ENCODE measurements at places on chromosomes 5 and 9.
A peak's percentile ranks its signal among the peaks of the same experiment; 100 is the strongest.

- DNase-seq, result no peak
These were observed 415.4 kb upstream of the GRAMD2B start for GRCh38 chr5:126007841-126008240.

GRCh38 chr5:117473165-117473564 is 898.5 kb upstream of the SEMA6A start:
- DNase-seq, result no peak

DNA sequence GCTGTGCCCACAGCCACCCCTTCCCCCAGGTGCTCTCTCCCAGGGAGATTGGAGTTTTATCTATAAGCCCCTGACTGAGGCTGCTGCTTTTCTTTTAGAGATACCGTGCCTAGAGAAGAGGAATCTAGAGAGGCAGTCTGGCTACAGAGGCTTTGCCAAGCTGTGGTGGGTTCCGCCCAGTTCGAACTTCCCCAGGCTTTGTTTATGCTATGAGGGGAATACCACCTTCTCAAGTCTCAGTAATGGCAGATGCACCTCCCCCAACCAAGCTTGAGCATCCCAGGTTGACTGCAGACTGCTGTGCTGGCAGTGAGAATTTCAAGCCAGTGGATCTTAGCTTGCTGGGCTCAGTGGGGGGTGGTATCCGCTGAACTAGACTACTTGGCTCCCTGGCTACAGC is 157.4 kb downstream of the CAAP1 start:
- no peak for DNase-seq

DNA sequence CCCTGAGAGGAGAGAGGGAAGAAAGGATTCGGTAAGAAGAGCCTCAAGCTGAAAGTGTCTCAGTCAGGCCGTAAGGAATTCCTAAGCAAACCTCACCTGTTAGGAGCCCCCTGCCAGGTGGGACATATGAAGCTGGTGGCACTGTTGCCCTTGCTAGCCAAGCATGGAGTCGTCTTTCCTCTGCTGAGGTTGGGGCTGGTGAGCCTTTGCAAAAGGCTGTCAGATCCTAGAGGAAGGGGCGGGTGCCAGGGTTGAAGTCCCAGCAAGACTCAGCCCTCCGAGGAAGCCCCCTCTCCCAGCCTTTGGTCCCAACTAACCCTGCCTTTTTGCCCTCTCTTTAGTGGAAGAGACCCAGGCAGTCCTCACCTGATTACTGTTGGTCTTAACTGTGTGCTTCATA is 5.5 kb upstream of the SMIM32 start:
- no peak for DNase-seq

DNA sequence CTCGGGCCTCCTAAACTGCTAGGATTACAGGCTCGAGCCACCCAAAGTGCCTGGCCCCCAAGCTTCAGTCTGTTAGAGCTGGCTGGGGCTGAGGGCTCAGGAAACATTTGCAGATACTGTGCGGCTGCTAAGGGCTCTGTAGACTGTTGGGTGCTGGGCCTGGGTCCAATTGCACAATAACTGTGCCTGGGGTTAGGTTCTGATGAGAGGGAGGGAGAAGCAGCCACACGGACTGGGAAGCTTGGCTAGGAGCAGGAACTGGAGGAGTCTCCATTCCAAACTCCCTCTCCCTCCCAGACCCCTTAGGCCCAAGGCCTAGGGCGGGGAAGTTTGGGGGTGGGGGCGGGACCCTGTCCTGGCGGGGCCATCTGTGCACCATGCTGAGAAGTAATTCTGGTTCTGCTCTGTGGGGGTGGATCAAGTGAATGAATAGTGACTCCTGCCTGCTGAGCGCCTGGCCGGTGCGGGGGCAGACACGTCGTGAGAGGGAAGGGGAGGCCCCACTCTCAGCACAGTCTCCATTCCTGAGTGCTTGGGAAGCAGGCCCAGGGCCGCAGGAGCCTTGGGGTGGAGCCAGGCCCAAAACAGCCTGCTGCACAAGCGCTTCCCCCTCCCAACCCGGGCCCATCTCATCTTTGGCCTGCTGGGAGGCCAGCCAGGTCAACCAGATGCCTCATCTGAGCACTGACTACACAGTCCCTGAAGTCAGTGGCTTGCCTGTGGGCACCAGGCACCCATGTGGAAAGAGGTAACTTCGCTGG is 1.5 kb downstream of the ASS1 start:
- peak; percentile 70 for DNase-seq

DNA sequence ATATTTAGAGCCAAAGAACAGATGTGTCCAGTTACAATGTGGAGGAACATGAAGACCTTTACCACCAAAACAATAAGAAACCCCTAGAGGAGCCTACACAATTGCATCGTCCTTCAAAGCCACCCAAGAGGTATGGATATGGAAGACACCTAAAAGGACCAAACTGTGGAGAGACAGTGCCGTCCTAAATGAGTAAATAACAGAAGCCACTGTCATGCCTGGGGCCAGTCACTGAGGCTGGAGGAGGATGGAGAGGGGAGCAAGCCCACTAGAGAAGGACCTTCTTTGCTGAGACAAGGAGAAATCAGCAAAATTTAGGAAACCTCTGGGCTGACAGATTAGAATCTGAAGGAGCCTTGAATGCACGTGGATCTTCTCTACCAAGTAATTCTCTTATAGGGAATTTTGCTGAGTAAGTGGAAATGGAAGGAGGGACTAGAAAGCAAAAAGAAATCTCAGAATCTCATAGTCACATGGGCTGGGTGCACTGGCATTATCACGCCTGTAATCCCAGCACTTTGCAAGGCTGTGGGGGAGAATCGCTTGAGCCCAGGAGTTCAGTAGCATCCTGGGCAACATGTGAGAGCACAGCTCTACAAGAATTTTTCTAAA is 27.6 kb downstream of the PLEKHG4B start:
- DNase-seq, result no peak

- DNase-seq, result no peak
These were observed 34.8 kb upstream of the IFNK start for GRCh38 chr9:27489087-27489876.

All from HFF-Myc (cell line).